ENCODE measurements at places on chromosomes 2 and 18.

DNA sequence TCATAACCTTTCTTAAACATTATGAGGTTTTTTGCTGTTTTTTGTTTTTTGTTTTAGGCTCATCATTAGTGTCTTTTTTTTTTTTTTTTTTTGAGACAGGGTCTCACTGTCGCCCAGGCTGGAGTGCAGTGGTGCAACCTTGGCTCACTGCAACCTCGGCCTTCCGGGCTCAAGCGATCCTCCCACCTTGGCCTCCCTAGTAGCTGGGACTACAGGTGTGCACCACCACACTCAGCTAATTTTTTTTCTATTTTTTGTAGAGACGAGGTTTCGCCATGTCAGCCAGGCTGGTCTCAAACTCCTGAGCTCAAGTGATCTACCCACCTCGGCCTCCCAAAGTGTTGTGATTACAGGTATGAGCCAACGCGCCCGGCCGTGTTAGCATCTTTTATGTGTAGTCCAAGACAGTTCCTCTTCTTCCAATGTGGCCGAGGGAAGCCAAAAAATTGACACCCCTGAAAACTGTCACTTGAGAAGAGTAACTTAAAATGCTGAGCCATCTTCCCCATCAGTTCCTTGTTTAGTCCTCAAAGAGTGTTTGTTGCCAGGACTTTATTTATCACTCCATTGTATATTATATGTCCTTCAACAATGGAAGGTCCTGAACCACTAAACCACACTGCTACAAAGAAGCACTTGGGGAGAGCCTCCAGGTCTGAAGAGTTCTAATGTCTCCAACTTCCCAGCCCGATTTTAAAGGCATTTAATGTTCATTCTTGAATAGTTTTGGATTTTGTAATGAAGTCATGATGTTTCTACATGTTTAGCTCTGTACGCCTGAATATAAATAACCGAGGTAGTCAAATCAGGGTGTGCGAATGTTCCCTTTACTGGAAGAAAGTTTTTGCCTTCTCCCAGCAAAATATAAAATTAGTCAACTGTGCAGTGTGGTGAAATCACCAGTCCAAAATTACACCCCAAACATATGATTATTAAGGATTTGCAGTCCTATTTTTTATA, 26.4 kb downstream of the ZNF516 start:
- DNase-seq, result no peak

- no peak for DNase-seq
Observed at GRCh38 chr2:165369898-165370296, 99.6 kb upstream of the CSRNP3 start.

GRCh38 chr2:219695145-219695709, 67.8 kb downstream of the SLC4A3 start:
- no peak for DNase-seq

DNA sequence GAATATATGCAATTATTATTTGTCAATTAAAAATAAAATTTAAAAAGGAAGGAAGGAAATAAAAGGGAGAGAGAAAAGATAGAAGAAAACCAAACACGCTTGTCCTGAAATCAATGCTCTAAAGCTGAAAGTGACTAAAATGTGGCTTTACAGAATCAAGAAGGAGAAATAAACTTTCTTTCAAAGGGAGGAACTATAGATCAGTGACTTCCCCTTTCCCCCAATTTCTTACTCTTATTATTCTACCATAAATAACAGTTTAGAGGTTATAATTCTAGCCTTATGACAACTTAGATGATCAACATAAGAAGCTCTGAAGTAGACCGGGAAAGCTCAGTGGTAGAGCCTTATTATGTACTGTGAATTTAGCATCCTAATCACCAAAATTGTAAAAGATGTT, 122.5 kb downstream of the ARHGAP15 start:
- no peak for DNase-seq

DNA sequence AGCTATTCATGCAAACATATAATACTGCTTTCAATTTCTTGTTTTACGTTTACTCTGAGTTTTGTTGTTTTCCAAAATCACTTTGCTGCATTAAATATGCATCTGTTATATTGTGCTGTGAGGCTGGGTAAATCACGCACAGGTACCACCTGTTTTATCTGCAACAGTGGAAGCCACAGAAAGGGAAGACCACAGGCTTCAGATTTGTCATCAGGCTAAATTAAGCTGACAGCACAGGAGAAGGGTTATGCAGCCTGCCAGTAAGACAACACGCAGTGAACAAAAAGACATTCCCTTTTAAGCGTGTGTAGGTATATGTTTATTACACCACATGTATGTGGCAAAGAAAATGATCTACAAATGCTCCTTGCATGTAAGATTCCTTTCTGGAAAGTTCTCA, 38.2 kb downstream of the ZNF516 start:
- DNase-seq, result no peak

- DNase-seq, result no peak
Observed at GRCh38 chr18:56637711-56638231, 621 bp downstream of the TXNL1 start.

GRCh38 chr2:167318581-167318980, 430.3 kb downstream of the XIRP2 start:
- no peak for DNase-seq

- peak; percentile 38 for DNase-seq
Observed at GRCh38 chr2:60998628-60999545, 18.6 kb upstream of the PEX13 start.

DNA sequence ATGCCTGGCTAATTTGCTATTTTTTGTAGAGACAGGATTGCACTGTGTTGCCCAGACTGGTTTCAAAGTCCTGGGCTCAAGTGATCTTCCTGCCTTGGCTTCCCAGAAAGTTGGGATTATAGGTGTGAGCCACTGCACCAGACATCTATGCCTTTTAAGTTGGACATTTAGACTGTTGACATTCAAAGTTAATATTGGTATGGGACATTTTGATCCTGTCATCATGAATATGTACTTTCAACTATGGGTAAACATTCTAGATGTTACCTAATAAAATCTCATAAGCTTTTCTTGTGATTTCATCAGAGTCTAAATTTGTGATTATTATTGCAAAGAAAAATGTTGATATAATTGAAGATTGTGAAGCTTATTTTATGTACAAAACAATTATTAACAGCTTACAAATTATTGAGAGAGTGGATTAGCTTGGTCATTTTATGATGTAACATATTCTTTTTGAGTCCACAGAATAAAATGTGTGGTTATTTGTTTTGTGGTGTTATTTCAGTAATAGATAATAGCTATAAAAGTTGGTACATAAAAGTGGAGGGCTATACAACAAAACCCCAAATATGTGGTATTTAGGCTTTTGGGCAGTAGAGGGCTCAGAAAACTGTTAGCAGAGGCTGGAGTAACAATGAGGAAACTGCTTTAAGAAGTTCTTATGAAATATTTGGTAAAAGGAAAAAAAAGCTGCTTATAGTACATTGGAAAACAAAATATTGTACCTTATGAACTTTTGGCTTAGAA, 41.4 kb downstream of the STARD6 start:
- DNase-seq, result no peak

GRCh38 chr2:140905083-140905781, 1225.6 kb downstream of the LRP1B start:
- no peak for DNase-seq

DNA sequence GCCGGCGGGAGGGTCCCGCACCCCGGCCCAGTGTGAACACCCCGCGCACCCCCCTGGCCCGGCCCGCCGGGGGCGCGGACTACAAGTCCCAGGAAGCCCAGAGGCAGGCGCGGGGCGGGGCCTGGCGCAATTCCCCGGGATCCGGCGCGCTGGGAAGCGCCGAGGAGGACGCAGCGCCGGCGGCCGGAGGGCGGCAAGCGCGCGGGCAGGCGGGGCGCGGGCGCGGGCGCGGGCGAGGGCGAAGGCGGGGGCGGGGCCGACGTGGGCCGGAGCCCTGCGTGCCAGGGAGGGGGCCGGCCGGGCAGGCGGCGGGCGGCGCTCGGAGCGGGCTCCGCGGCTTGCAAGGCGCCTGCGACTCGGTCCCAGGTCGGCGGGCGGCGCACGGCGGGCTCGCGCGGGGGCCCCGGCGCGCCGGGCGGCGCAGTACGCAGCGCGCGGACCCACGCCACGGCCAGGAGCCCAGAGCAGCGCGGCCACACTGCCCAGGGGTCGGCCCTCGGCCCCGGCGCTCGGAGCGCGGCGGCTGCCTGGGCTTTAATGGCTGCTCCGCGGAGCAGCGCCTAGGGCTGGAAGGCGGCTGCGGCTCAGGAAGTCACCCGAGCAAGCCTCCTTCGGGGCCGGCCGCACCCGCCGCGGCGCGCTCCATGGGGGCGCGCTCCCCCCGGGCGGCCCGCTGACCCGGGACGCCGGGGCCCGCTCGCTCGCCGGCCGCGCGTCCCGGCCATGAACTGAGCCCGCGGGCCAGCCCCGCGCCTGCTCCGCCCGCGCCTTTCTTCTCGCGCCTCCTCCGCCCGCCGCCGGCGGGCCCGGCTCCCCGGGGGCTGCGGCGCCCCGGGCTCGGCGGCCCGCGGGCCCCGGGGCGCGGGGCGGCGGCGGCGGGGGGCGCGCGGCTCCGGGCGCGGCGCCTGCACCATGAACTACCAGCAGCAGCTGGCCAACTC, at the start of gene AGAP1:
AGAP1 (plus strand) TSS at position 269 of the 941 bp plus-strand sequence.
- DNase-seq, result peak; percentile 71

- DNase-seq, result no peak
Observed at GRCh38 chr2:134238371-134238770, 15.5 kb upstream of the MGAT5 start.

DNA sequence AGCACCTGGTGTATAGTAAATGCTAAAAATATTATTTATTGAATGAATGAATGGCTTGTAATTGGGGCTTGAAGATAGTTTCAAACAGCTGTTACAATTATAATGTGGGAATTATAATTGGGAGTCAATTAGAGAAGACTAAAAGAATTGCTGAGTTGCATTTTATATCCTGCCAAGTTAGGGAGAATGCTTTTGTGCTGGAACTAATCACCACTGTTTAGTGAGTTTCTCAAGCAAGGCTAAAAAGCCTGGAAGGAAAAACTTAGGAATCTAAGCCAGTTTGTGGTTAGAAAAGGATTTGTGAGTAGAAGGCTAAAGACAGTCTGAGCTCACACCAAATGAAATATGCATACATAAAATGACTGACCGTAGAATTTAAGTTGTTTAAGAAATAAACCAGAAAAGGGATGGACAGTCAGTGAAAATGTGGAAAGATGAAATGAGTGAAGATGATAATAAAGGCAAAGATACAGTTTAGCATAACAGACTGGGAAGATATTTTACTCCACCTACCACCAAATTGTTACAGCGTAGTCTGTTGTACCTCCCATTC, 647.7 kb upstream of the FSHR start:
- DNase-seq, result no peak

GRCh38 chr2:82837588-82838304, 1621.3 kb downstream of the SUCLG1 start:
- no peak for DNase-seq

DNA sequence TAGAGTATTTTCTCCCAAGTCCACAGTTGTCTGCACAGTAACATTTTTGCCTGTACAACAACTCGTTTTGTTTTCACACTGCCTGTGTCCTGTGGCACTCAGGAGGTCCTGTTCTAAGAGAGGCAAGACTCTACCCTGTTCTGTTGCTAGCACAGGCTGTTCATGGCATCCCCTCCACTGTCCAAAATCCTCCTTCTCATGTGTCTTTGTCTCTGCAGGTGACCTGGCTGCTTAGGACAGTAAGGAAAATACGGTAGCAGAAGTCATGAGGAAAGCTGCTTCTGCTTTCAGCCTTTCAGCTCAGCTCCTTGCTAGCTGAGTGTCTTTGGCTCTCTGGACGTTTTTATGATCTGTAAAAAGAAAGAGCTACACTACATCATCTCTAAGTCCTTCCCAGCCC, 205.9 kb downstream of the C1D start:
- no peak for DNase-seq

GRCh38 chr2:188159484-188159883, 132.2 kb upstream of the GULP1 start:
- DNase-seq, result no peak

DNA sequence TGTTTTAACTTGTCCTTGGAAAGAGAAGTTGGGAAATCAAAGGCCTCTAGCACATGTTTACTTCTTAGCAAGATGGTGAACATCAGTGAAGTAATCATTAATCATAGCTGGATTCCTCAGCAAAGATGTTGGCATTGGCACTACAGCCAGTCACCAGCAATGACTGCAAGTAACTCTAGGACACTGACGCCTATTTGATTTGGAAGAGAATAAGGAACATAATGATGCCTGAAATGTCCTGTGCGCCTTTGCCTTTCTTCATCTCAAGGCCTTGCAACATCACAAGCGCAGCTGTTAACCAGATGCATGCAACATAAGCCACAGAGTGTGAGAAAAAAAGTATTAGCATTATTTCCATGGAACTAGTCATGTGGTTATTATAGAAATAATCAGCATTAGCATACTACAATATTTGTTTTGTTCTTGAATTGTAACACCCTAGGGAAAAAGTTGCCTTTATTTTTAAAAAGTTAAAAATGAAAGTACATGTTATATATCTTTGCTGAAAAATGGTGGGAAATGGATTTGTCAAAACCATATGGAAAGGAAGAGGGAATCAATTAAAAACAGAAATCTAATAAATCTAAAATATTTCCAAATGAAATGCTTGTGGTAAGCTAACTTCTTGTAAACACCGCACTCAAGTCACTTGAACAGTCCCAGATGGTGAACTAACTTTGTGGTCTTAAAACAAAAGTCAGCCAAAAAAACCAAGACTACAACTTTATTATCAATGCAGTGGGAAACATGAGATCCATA, 55.6 kb downstream of the THADA start:
- no peak for DNase-seq

- no peak for DNase-seq
Observed at GRCh38 chr2:122114421-122114820, 359.0 kb downstream of the TSN start.

DNA sequence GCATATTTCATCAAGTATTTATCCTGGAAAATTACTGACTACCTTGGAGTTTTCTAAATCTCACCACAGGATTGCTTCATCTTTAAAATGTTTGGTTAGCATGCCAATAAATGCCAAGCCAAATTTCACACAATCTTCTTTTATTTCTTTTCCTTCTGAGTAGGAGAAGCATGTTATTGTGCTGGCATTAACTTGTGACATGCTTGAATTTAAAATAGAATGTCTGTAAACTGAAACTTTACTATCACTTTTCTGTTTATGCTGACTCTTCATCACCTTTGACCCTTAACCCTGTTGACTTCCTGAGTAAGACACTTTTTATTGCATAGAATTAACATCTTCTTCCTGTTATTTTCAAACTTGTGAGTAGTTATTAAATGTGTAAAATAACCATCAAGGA, 56.2 kb upstream of the LRRTM4 start:
- no peak for DNase-seq

DNA sequence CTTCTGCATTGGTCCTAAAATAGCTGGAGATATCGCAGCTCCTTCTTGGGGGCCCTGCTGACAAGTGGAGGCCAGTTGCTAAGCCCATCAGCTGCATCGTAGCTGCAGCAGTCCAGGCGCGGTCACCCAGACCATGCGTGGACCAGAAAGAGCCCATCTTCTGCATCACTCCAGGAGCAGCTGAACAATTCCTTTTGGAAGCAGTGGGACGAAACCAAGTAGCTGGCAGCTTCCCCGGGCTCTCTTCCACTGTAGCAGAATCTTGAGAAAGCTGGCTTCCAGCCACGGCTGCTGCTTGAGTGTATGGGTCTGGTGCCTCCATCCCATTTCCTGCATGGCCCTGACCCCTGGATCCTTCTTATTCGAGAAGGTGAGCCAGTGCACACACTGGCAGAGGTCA, 22.2 kb upstream of the CAB39 start:
- DNase-seq, result no peak
